ENCODE measurements at places on chromosomes 3 and 15.

- no peak for DNase-seq
Observed at GRCh38 chr3:15726881-15727280, 70.9 kb downstream of the ANKRD28 start.

- peak; percentile 45 for DNase-seq
Observed at GRCh38 chr3:8723612-8724011, 10.0 kb upstream of the CAV3 start.

DNA sequence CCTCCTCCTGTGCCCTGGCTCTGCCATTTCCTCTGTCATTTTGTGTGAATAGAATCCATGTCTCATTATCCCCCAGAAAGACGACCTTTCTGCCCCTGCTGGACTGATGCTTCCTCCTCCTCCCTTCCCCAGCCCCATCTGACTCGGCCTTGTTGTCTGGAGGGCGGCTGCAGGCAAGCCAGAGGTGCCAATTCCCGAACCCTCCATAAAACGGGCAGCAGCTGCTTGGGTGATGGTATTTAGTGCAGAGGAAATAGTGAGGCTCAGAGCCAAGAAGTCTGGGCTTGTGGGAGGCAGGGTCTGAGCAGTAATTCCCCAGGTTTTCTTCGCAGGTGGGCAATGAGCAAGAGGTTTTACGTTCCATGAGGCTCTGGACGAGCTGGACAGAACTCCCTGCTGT is 71.2 kb downstream of the ITGA11 start:
- no peak for DNase-seq

DNA sequence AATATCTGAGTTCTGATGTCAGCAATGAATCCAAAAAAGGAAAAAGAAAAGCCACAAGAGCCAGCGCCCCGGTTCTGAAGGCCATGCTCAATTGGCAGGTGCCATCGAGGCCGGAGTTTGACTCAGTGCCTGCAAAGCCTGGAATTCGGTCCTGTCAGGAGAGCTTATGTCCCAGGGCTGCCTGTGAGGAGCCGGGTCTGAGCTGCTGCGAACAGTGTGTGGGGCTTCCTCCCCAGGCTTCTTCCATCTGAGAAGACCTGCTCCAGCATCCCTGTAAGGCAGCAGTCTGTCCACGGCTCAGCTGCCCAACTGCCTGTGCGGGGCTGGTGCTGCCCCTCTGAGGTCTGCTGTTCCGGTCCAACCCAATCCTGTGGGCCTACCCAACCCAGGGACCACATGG is 46.1 kb downstream of the ROPN1B start:
- peak; percentile 22 for DNase-seq

GRCh38 chr3:194731506-194732073 is 45.9 kb downstream of the FAM43A start:
- DNase-seq, result no peak

DNA sequence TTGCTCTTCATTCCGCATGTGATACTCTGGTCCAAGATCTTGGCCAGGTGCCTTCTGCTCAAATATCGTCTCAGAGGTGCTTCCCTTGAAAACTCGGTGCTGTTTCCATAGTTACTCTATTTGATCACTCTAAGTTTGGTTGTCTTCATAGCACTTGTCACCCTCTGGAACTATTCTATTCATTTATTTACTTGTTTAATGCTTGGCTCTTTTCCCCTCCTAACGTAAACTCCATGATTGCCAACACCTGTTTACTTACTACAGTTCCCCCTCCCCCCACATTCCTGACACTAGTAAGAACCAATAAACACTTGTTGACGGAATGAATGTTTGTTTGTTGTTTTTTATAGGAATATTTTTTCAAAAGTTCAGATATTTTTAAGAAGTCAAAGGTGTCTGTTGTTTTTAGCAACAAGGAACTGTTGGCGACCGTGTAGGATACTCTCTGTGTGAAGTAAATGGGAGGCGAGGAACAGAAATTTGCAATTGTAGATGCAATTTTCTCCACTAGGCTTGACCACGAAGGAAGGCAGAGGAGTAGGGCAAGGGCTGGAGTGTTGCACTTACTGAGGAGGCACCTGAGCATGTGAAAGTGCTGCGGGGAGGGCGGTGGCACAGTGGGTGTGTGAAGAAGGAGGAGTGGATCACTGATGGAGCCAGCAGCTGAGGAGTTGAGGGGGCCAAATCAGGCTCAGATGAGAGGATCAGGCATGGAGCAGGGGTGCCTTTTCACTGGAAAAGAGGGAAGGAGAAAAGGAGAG is 48.4 kb downstream of the MOBP start:
- no peak for DNase-seq

DNA sequence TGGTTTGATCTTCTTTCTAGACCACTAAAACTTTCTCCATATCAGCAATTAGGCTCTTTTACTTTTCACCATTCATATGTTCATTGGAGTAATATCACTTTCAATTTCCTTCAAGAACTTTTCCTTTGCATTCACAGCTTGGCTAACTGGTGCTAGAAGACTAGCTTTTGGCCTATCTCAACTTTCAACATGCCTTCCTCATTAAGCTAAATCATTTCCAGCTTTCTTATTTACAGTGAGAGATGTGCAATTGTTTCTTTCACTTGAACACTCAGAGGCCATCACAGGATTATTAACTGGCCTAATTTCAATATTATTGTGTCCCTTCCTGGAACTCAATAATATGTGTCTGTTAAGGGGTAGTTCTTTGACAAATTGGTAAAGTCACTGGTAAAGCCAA is 42.8 kb upstream of the PLOD2 start:
- no peak for DNase-seq

DNA sequence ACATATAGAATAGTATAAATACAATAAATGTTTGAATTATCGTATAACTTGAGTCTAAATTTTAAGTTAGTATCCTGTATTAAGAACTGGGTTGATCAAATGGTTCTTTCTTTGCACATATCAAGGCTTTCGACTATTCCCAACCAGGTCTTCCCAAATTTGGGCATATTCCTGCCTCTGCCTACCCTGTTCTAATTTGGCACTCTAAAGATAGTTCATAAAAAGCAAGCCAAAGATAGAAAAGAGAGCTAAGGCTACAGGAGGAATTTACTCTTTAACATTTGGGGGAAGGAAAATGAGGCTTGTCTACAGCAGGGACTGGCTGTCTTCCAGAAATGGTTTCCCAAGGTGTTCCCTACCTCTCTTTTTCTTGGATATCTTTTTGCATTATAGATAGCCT is 36.1 kb downstream of the SLC35A5 start:
- DNase-seq, result no peak

GRCh38 chr15:95609096-95609495 is 721.4 kb upstream of the NR2F2 start:
- DNase-seq, result no peak

GRCh38 chr3:73215901-73216300 is 154.4 kb downstream of the EBLN2 start:
- no peak for DNase-seq

DNA sequence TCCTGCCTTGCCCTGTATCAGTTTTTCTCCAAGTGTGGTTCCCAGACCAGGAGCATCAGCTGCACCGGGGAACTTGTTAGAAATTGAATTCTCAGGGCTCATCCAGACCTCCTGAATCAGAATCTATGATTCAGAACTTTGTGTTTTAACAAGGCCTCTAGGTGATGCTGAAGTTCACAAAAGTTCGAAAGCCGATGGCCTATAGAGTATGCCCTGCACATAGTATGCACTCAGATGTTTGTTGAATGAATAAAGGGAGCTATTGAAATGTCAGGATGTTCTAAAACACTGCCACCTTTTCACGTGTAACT is 664 bp upstream of the LARP6 start:
- DNase-seq, result no peak

DNA sequence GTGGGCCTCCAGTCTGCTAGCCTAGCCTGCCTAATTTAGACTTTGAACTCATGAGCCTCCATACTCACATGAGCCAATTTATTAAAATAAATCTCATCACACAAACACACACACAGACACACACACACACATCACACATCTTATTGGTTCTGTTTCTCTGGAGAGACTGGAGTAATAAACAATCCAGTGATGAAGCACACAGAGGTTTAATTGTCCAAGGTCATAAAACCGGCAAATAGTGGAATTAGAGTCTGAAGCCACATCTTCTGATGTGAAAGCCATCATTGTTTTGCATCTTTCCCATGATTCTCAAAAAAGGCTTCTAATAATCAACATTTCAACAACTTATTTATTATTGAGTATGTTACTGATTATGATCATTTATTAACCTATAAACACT is 249.4 kb upstream of the KCNH8 start:
- no peak for DNase-seq

DNA sequence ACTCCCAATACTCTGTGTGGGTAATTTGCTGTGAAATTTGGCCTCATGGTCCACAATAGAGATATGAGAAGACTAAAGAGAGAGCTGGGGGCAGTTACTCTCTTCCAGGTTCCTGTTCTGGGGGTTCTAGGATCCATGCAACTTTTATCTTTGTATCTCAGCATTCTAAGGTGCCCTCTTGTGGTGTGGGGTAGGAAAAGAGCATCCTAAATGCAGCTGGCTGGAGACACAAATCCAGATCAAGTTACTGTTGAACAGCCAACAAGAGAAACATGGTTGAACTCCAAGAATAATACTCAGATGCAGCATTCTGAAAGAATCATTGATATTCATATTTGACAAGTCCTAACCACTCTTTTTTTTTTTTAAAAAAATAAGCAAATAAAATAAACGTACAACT is 238.2 kb downstream of the GREM1 start:
- peak; percentile 42 for DNase-seq

- no peak for DNase-seq
Observed at GRCh38 chr3:131806736-131807135, 228.1 kb downstream of the CPNE4 start.

- DNase-seq, result no peak
Observed at GRCh38 chr3:6099458-6100075, 761.3 kb upstream of the GRM7 start.

DNA sequence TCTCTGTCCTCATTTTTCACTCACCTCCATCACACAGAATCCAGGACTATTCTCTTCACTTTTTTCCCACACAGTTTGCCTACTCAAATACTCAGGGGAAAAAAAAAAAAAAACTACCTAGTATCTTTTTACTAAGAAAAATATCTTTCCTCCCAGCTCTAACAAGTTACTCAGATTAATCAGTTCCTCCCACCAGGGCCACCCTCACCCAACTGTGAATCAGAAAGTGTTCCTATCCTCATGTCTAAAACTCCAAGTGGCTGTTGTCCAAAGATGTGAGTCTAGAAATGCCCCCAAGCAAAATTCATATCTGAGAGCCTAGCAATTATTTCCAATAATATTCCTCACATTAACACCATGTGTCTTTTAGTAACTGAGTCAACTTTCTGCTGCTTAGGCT is 268.0 kb downstream of the ERC2 start:
- DNase-seq, result no peak

DNA sequence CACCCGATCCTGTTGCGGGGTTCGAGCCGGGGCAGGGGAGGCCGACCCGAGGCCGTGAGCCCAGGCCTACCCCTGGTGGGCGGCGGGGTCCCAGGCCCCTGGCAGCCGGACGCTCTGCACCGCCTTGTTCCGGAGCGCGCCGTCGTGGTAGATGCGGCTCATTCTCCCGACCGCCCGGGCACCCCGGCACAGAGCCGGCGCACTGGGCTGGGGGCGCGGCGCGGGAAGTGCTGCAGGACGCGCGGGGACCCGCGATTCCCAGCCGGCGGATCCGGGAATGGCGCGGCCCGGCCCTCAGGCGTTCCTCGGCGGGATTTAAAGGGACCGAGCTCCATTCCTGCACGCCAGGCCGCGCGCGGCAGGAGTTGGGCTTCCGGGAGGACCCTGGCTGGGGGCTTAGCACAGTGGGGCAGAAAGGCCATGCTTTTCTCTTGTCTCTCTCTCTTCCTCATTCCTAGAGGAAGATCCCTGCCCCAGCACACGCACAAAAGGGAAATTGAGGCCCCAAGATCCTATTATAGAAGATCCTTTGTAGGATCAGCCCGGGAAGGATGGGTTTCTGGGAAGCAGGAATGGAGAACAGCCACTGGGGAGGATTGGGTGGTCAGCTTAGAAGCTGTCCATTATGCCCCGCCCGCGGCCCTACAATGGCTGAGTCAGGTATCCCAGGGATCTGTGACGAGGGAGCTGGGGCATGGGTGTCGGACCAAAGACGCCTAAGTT is at the start of gene ARPIN:
Gene ARPIN (minus strand): TSS at position 279 of the 723 bp plus-strand sequence. CDS start 117 bp downstream, at position 162.
- peak; percentile 58 for DNase-seq

Measured in H9 (cell line).